ENCODE measurements at places on chromosomes 12 and 14. TPM values are rescaled to one million over a fixed set of nuclear protein-coding genes. Genes with fewer than 3 reads are reported as not detected.

EXOC3L4 gene
- 0.68 TPM for total RNA-seq

SERPINA3 gene
- 159 TPM for total RNA-seq

GPR65 gene
- total RNA-seq, result 0.19 TPM

RHNO1 gene
- total RNA-seq, result 1.1 TPM

TAS2R14 gene
- 4.2 TPM for total RNA-seq

GPD1 gene
- total RNA-seq, result 4,641 TPM

PLEKHD1 gene
- total RNA-seq, result not detected

TAPBPL gene
- total RNA-seq, result 26.2 TPM

ASIC1 gene
- total RNA-seq, result 0.38 TPM

SINHCAF gene
- 20.2 TPM for total RNA-seq

LTB4R2 gene
- total RNA-seq, result 5.5 TPM

POTEM gene
- not detected for total RNA-seq

NINJ2 gene
- total RNA-seq, result 9.4 TPM

GLT8D2 gene
- 4.1 TPM for total RNA-seq

OTOGL gene
- total RNA-seq, result 0.51 TPM

SMCO2 gene
- not detected for total RNA-seq

NANOG gene
- not detected for total RNA-seq

PAH gene
- total RNA-seq, result not detected

RALGAPA1 gene
- 61.4 TPM for total RNA-seq

LRTM2 gene
- not detected for total RNA-seq

PRB2 gene
- not detected for total RNA-seq

PIWIL1 gene
- not detected for total RNA-seq

BBOF1 gene
- 5.4 TPM for total RNA-seq

KRT3 gene
- not detected for total RNA-seq

KRT6A gene
- total RNA-seq, result 0.98 TPM

SFSWAP gene
- total RNA-seq, result 38.8 TPM

SLC24A4 gene
- total RNA-seq, result 1.3 TPM

KRT86 gene
- not detected for total RNA-seq

RPL10L gene
- total RNA-seq, result not detected

TAS2R42 gene
- total RNA-seq, result not detected

HOXC6 gene
- total RNA-seq, result 5.5 TPM

CCDC196 gene
- not detected for total RNA-seq

SERPINA10 gene
- total RNA-seq, result not detected

TMEM52B gene
- total RNA-seq, result 0.85 TPM

MUCL1 gene
- total RNA-seq, result not detected

TAOK3 gene
- 48.8 TPM for total RNA-seq

TMEM233 gene
- total RNA-seq, result 0.44 TPM

OASL gene
- 0.22 TPM for total RNA-seq

CD4 gene
- 65.4 TPM for total RNA-seq

CARMIL3 gene
- 0.22 TPM for total RNA-seq

Data from subcutaneous adipose tissue (tissue), 4 donors.